ENCODE measurements at places on chromosomes 5 and 9.
A peak's percentile ranks its signal among the peaks of the same experiment; 100 is the strongest.

GRCh38 chr9:115525111-115526058 lies 407.4 kb upstream of the TNC start:
- DNase-seq = no peak

GRCh38 chr9:75623462-75623861 lies 267.0 kb upstream of the PCSK5 start:
- DNase-seq = no peak

DNA sequence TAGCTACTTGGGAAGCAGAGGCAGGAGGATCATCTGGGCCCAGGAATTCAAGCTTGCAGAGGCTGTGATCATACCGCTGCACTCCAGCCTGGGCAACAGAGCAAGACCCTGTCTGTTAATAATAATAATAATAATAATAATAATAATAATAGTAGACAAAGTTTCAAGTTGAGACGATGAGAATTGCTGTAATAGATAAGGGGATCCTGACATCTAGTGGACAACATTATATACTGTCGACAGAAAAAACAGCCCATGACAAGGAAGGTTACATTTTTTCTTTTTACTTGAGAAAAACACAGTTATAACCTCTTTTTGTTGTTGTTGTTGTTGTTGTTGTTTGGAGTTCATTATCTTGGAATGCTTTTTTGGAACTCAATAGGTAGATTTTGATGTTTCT lies 35.3 kb downstream of the NDFIP1 start:
- DNase-seq = no peak

DNA sequence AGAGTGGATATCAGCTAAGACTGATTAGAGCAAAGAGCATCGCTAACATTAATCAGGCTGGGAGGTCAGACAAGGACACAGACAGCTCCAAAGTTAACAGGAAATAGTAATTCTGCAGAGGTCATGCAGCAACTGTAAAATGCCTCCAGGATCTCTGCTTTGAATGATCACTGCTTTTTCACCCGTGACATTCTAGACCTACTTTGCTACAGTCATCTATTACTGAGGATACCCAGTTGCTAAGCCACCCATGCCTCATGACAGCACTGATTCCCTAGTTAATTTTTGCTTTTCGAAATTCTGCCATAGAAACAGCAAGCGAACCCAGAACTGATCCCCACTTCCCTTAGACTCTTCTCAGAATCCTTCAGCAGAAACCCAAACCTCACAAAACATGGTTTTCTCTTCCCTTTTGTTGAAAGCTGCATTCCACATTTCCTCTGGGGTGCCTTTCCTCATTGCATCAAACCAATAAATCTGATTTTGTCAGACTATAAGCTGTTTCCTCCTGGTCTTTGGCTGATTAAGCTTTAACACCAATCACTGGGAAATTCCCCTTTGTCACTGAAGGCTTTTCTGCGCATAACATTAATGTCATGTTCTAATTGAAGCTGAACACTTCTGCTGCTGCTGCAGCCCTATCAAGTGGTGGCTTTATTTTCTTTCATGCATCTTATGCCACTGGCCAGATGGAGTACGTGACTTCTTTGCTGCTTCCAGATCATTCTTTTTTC lies 201.1 kb upstream of the CHD1 start:
- DNase-seq = no peak

- no peak for DNase-seq
These were observed 34.7 kb downstream of the CSNK1G3 start for GRCh38 chr5:123546657-123547056.

DNA sequence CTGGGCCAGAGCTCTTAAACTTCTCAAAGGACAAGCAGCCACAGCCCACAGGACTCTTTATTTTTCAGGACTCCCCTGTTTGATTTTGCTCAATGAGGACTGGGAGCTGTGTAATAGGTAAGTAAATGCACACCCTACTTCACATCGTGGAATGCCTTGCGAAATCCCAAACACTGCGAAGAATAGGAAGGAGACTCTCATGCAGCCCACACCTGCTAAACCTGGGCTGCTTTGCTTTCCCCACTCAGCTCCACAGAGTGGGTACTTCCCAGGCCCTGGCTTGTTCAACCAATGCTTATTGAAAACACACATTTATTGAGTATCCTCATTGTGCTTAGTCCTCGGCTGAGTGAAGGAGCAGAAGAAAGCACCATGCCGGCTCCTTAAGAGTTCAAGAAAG lies 103.3 kb upstream of the FSTL4 start:
- DNase-seq = no peak

- no peak for DNase-seq
These were observed 1937.1 kb upstream of the WWC1 start for GRCh38 chr5:166354332-166354731.

DNA sequence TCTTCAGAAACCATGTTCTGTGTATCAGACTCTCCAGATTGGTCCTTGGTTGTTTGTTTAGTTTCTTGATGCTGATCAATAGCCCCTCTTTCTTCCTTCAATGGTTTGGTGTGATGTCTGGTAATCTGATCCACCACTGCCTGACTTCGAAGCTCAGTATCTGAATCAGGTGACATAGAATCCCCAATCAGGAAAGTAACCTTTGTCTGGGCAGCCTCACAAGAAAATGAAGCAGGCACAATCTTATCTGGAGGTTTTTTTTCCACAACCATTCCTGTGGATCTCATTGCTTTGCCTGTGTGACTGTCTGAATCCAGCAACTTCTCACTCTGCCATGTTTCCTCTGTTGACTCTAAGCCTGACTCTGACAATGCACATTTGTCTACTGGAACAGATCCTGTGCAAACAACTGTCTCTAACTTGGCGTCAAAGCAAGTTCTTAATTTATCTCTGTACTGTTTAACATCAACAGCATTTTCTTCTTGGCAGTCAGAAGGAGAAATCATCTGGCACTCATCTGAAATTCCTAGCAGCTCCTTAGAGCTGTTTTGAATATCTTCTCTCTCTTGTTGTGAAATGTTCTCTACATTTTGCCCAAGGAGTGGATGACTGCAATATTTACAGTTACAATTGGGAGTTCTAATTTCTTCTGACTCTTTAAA lies 37.1 kb upstream of the RAPGEF6 start:
- no peak for DNase-seq

DNA sequence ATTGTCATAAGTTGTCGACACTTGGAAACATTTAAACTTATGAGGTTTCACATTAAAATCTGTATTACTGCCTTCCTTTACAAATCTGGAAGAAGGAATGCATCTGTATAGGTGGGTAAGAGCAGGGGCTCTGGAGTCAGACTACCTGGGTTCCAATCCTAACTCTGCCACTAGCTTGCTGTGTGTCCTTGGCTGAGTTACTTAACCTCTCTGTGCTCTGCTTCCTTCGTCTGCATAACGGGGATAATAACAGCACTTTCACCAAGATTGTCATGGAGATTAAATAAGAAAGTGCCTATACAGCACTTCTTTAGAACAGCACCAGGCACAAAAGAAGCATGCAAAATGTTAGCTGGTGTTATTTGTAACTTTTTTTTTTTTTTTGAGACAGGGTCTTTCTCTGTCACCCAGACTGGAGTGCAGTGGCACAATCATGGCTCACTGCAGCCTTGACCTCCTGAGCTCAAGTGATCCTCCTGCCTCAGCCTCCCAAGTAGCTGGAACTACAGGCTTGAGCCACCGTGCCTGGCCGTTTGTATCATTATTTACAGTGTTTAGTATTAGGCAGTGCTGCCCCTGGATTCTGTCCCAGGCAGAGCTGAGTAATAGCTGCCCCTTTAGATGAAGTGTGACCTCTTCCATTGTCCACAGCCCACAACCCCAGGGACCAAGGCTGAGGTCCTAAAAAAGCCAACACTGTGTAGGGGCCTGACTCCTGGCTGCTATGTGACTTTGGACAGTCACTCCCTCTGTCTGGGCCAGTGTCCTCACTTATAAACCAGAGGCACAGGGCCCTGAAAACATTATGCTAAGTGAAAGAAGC lies 25.4 kb upstream of the TTLL11 start:
- DNase-seq = no peak

DNA sequence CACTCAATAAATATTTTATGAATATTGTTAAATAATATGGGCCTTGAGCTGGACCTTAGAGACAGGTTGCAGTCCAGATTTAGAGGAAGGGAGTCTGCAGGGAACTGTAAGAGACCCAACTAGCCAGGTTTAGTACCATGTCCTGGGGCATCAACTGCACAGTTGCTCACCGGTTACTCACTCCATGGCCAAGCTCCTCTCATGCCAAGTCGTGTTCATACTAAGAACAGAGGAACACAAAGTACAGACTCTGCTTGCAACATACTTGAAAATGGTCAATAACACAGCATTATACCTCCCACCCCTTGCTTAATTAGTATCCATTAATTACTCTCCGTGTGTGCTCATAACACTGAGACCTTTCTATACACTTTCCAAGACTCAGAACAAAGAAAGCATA lies 317.6 kb upstream of the PIK3R1 start:
- DNase-seq = no peak

- no peak for DNase-seq
These were observed 88.5 kb upstream of the SMC5 start for GRCh38 chr9:70170151-70170790.

GRCh38 chr9:75121914-75122558 lies 33.7 kb downstream of the OSTF1 start:
- no peak for DNase-seq

- no peak for DNase-seq
These were observed 142.1 kb downstream of the EPB41L4A start for GRCh38 chr5:112276991-112277390.

DNA sequence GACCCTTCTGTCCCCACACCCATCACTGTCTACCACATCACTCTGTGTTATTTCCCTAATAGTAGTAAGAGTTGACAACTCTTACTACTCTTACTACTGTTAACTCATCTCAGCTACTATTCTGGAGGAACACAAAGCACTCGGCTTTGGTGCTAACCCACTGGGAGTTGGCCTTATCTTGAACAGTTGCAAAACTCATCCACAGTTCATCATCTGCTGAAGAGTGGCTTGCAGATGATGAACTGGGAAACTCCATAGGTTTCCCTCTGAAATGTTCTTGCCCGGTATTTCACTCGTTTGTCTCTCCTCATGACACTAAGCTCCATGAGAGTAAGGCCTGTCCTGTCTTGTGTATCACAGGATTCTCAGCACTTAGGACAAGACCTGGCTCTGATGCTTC lies 221.4 kb downstream of the NR3C1 start:
- DNase-seq = no peak

GRCh38 chr9:114374936-114375335 lies 12.8 kb downstream of the AKNA start:
- DNase-seq = no peak

- no peak for DNase-seq
These were observed 55.2 kb downstream of the SLC28A3 start for GRCh38 chr9:84285381-84285780.

DNA sequence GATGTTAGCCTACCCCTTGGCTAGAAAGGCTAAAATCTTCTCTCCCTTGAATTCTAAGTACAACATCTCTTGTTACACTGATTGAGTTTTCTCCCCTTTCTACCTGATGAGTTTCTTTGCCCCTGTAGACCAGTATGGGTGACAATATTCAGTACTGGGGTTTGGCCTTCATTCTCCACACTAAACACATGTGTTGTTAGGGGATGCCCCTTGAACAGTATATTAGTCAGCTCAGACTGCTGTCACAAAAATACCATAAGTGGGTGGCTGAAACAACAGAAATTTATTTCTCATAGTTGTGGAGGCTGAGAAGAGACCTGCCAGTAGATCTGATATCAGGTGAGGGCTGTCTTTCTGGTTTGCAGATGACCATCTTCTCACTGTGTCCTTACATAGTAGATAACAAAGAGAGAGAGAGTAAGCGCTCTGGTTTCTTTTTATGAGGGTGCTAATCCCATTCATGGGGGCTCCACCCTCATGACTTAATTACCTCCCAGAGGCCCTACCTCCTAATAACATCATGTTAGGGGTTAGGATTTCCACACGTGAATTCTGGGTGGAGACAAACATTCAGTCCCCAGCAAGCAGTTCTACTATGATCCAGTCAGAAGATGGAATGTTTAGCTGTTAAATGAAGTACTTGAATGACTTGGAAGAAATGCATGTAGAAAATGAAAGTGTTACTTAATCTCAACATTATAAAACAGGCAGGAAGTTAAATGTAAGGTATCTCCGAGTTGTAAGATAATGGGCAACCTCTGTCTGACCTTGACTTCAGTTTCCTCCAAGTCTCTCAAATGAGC lies 17.5 kb downstream of the VLDLR start:
- DNase-seq = no peak

GRCh38 chr9:36718612-36719011 lies 145.9 kb downstream of the MELK start:
- no peak for DNase-seq

GRCh38 chr5:95471487-95471886 lies 80.3 kb downstream of the FAM81B start:
- no peak for DNase-seq

DNA sequence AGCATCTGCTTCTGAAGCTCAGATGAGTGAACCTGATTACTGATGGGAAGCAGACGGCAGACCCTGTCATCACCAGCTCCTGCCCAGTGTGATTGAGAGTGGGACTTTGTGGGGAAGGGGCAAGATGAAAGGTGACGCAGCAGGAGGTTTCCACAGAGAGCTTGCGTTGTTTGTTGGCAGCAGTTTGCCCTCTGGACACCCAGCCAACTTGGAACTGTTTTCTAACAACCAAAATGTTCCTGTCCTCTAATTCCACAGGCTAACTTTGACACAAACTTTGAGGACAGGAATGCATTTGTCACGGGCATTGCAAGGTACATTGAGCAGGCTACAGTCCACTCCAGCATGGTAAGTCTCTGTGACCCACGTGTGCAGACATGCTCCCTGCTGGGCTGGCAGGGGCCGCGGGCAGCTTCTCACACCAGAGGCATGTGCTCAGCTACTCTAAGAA lies 20.9 kb downstream of the CYFIP2 start:
- DNase-seq = no peak

- peak; percentile 81 for DNase-seq
These were observed 30.8 kb downstream of the SKP1 start for GRCh38 chr5:134145779-134146581.

GRCh38 chr5:71701407-71701806 lies 17.7 kb upstream of the CARTPT start:
- no peak for DNase-seq

DNA sequence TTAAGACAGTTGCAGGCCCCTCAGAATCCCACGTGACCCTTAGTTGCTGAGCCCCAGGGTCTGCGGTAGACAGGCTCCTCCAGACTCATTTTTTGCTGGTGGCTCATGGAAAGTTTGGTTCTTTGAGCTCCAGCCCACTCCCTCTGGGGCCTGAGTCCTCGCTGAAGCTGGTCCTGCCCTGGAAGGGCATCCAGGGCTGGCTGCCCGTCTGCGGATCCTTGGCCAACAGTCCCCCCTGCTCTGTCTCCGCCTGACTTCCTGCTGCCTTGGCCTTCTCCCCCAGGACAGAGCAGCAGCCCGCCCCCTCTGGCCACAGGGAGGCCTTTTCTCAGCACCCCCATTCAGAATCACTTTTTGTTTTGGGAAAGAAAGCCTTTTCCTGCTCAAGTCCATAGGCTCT lies 24.4 kb downstream of the SLC6A7 start:
- DNase-seq = no peak

GRCh38 chr5:150609843-150610584 lies 30.4 kb upstream of the SYNPO start:
- DNase-seq = no peak

Measured in effector CD4-positive, alpha-beta T cell (primary cell).